H54 (cell line): ENCODE measurements at places on chromosomes 13 and 19.

DNA sequence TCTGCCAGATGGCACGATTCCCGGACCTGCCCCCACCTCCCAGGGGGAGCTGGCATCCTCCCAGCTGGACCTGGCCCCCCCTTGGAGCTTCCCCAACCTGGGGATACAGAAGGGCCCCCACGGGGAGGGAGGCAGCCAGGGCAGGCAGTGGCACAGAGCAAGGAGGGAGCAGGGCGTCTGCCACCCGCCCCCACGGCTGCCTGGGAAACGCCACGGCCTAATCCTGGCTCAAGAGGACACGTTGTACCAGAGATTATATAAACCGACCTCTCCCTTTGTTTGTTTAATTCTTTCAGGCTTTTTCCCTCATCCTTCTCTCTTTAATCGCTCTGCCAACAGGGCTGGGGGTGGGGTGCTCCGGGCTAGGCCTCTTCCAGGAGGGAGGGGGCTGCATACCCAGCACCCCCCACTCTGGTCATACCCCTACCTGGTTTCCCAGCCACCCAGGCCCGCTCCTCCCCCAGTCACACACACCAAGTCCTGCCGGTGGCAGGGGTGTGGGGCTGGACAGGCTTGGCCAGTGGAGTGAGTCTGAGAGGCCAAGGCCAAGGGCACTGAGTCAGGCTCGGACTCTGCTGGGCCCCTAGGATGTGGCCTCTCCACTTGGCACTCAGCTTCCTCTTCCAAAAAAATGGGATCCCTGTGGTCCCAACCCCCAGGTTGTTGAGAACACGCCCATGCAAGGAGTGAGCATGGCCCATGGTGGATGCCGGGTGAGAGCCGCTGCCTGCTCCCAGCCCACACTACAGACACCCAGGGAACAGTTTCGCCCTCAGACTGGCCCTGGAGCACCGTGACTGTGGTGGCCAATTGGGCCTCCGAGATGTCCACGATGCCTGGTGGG, 29.5 kb upstream of the NFIC start:
- DNase-seq, result no peak

GRCh38 chr13:96958286-96958891, 35.9 kb downstream of the OXGR1 start:
- DNase-seq, result no peak

DNA sequence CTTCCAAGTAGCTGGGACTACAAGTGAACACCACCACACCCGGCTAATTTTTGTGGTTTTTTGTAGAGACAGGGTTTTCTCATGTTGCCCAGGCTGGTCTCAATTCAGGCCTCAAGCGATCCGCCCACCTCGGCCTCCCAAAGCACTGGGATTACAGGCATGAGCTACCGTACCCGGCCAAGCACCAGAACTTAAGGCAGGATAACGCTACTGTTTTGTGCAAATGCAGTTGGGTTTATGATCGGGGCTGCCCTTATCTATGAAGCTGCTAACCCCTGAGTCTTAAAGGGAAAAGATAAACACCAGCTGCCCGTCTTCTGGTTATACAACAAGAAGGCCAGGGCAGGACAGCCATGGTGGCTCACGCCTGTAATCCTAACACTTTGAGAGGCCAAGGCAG, 12.6 kb upstream of the TM6SF2 start:
- DNase-seq, result no peak

- DNase-seq, result no peak
These were observed 49.1 kb downstream of the MZT1 start for GRCh38 chr13:72678312-72678711.

DNA sequence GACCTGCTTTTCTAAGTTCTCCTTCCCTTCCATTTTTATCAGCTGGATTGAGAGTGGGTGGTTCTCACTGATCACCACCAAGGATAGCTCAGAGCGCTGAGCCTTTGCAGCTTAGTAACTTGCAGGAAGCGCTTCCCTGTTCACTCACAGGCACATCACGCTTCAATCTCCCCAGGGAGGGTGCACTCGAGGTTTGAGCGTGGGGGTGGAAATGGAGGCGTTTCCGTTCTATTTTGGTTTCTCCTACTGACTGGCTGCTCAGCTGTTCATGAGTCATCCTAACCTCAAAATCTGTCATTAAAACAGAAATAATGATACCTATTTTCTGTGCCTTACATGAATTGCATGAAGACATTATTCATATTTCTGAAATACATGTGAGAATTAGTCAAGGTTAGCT, 292.1 kb downstream of the SPRY2 start:
- DNase-seq, result peak; percentile 43

DNA sequence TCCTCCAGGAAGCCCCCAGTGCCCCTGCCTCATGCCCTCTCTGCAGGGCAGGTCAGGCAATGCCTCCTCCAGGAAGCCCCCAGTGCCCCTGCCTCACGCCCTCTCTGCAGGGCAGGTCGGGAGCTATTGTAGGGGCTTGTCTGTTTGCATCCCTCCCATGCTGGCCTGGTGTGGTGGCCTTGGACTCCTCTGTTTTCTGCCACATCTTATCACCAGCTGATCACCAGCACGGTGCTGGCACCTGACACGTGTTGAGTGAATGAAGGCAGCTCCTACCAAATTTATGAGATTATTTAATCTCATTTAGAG, 51.5 kb upstream of the C13orf46 start:
- no peak for DNase-seq

GRCh38 chr13:95956589-95957148, 96.5 kb downstream of the UGGT2 start:
- no peak for DNase-seq

- no peak for DNase-seq
These were observed 692.3 kb downstream of the SLITRK1 start for GRCh38 chr13:83190020-83190419.

DNA sequence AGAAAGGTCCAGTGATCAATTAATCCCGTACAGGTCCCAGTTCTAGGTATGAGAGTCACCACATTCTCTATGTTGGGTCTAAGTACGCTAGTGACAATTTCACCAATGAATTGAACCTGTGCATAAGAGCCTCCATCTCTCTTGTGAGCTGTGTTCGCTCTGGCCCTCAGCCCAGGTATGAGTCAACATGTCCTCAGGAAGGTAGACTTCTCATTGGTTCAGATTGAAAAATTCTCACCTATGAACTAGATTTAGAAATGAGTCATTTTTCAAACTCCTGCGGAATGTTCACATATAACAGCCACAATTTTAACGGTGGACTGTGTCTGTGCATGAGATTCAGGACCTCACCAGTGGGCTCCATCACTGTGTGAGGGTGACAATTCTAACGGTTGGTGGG, 12.7 kb upstream of the ZNF43 start:
- DNase-seq, result no peak

- DNase-seq, result no peak
These were observed 326.1 kb upstream of the SLITRK1 start for GRCh38 chr13:84208246-84208910.

DNA sequence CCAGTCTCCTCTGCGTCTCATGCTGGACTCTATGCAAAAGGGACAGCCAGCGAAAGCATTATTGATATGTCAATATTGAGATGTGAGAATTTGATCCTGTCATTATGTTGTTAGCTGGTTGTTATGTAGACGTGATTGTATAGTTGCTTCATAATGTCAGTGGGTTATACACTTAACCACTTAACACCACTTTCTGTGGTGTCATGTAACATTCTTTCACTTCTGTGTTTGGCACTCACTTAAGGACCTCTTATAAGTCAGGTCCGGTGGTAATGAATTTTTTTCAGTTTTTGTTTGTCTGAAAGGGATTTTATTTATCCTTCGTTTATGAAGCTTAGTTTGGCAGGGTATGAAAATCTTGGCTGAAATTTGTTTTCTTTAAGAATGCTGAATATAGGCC, 7.1 kb upstream of the SIGLEC7 start:
- no peak for DNase-seq

GRCh38 chr19:1747285-1748114, 5.8 kb upstream of the ONECUT3 start:
- DNase-seq, result peak; percentile 100

DNA sequence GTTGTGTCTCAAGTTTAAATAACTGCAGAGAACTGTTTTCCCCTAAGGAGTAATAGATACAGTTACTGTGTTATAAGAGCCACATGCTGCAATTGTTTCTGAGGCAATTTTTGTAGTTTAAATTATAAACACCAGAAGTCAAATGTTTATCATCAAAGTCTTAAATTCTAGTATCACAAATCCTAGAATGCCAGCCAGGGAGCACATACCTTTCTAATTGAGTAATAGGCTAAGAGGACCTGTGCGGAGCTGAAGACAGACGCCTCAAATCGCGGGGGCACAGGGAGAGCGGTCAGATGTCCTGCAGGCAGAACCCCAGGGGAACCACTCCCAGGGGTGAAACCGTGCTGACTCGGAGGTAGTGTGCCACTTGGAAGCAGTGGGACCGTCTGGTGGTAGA, 65.2 kb upstream of the TNFRSF19 start:
- DNase-seq, result no peak

GRCh38 chr19:7873304-7874075, 700 bp downstream of the PRR36 start:
- no peak for DNase-seq

DNA sequence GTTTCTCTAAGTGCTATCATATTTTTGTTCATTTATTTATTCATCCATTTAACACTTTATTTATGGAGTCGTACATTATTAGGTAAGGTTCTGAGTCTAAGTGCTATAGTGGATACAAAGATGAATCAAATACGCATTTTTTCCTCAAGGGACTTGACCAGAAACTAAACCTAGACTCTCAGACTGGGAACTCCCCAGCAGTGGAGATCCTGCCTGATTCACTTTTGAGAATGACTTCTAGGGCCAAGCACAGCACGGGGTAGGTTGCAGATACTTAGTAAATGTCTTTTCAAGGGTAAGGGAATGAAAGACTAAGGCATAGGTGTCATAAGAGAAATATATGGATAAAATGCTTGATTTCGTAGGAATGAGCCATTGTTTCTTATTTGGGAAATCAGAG, 7.2 kb downstream of the DNAJC15 start:
- DNase-seq, result no peak
